Stimulated activated CD8-positive, alpha-beta memory T cell treated with anti-CD3 and anti-CD28 coated beads, Interleukin-7, amount 100 ng/mL, for 48 hours (primary cell): ENCODE measurements at places on chromosomes 1 and 21.
A peak's percentile ranks its signal among the peaks of the same experiment; 100 is the strongest.

DNA sequence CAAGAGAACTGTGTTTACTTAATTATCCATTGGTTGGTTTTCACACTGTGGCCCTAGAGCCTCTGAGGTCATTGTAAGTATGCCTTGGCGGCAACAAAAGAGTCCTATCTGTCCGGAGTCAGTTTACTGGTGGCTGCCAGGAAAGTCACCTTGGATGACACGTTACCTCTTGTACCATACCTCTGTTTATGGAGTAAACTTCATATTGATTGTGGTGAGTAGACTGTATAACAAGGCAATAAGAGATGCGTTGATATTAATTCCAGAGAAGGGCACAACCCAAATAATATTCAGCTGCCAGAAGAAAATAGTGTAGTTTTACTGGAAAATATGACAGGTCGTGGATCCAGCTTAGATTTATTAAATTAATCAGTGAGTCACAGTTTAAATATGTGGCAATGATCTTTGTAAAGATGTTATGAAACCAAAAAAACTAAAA is 20.4 kb upstream of the KIF14 start:
- DNase-seq: no peak

DNA sequence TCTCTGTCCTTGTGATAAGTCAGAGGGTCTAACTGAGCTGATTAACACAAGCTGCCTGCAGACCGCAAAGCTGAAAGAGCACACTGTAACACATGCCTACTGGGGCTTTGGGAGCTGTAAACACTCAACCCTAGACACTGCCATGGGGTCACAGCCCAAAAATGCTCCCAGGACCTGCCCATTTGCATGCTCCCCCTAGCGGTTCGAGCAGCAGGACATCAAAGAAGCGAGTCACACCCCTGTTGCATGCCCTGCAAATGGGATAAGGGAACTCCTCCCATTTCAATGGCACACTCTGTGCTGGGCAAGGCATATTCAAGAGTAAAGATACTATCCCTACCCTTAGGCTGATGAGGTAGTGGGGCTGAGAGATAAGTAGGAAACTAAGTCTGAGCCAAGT is 22.8 kb downstream of the LCE3E start:
- DNase-seq: no peak

GRCh38 chr1:47727051-47727696 is 270.0 kb downstream of the TRABD2B start:
- no peak for DNase-seq

DNA sequence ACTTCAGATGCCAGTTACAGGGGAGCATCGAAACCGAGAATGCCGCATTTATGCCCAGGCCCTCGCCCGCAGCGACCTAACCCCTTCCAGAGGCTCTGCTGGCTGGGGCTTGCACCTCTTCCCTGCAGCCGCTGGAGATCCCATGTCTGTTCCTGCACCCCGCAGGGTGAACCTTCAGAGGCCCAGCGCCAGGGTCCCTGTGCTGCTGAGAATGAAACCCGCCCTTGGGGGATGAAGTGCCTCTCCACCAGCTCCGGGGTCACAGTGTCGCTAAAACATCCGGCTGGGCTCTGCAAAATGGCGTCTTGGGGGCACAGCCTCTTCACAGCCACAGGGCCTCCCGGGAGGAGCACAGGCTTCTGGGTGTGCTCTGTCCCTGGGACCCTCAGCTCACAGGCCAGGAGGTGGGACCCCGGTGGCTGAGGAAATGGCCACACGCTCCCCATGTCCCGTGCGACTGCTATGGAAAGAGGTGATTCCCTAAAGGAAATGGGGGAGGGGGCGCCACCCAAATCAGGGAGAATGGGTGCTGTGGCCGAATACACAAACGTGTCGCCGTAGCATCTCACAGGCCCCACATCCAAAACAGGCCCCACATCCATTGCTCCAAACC is 39.9 kb upstream of the TSPEAR start:
- no peak for DNase-seq

GRCh38 chr1:13728091-13728715 is 28.2 kb downstream of the PRDM2 start:
- no peak for DNase-seq

- no peak for DNase-seq
Observed at GRCh38 chr1:223212441-223212840, 69.4 kb upstream of the TLR5 start.

- DNase-seq: no peak
Observed at GRCh38 chr1:234760303-234760723, 150.3 kb upstream of the IRF2BP2 start.

GRCh38 chr1:87252406-87252805 is 76.3 kb upstream of the LMO4 start:
- no peak for DNase-seq

- DNase-seq: no peak
Observed at GRCh38 chr1:151391079-151391563, 8.3 kb upstream of the PSMB4 start.

GRCh38 chr1:27332536-27333281 is 9.1 kb upstream of the SYTL1 start:
- no peak for DNase-seq

- DNase-seq: no peak
Observed at GRCh38 chr1:172941945-172942344, 108.8 kb downstream of the TNFSF18 start.

GRCh38 chr1:223224465-223224864 is 81.4 kb upstream of the TLR5 start:
- DNase-seq: no peak

DNA sequence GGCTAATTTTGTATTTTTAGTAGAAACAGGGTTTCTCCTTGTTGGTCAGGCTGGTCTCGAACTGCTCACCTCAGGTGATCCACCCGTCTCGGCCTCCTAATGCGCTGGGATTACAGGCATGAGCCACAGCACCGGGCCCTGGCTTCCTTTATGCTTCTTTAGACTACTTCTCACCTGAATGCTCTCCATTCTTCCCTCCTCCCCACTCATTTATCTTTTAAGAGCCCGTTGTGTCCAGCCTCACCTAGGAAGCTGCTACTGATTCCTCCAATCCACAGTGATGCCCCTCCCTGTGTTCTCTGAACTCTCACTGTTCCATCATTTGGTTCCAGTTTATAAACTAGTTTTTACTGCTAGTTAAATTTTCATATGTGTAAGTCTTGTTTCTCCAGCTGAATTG is 44.9 kb upstream of the NR5A2 start:
- DNase-seq: no peak

DNA sequence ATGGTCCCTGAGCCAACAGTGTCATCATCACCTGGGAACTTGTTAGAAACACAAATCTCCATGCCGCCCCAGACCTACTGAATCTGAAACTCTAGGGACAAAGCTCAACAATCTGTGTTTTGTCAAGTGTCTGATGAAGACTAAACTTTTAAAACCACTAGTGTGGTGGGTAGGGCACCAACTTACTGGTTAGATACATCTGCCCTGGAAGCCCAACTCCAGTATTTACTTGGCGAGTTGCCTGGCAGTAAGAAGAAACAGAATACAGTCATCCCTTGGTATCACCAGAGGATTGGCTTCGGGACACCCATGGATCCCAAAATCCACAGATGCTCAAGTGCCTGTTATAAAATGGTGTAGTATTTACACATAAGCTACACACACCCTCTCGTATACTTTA is 367.9 kb upstream of the DUSP10 start:
- DNase-seq: no peak

GRCh38 chr1:35398739-35399138 is 130.2 kb downstream of the ZMYM4 start:
- no peak for DNase-seq

DNA sequence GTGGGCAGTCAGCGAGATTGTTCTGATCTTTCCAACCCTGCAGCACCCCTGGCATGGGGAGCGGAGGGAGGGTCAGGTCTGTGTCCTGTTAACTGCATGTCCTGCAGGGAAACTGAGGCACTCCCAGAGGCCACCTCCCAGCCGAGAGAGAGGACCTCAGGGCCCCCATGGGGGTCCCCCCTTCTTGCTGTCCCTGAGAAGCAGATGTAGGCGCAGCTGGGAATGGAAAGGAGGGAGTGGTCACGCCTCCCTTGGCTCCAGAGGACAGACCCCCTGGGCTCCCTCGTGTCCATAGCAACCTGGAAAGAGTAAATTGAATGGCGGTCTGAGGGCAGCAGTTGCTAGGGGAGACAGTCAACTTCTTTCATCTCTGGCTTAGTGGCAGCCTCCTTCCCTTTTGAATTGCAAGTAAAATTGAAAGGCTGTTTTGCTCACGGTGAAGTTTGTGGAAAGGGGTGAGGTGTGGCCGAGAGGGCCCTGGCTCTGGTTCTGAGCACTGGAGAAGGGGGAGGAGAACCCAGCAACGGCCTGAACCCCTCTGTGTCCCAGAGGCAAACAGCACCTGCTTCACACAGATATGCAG is 4.9 kb downstream of the CROCC start:
- no peak for DNase-seq

GRCh38 chr1:205250699-205251098 is 23.0 kb downstream of the TMCC2 start:
- no peak for DNase-seq

- DNase-seq: peak; percentile 67
Observed at GRCh38 chr21:45554477-45555175, 12.4 kb upstream of the SLC19A1 start.

GRCh38 chr21:14880922-14881321 is 183.9 kb downstream of the NRIP1 start:
- no peak for DNase-seq

- no peak for DNase-seq
Observed at GRCh38 chr1:69246710-69247109, 321.0 kb upstream of the LRRC7 start.

DNA sequence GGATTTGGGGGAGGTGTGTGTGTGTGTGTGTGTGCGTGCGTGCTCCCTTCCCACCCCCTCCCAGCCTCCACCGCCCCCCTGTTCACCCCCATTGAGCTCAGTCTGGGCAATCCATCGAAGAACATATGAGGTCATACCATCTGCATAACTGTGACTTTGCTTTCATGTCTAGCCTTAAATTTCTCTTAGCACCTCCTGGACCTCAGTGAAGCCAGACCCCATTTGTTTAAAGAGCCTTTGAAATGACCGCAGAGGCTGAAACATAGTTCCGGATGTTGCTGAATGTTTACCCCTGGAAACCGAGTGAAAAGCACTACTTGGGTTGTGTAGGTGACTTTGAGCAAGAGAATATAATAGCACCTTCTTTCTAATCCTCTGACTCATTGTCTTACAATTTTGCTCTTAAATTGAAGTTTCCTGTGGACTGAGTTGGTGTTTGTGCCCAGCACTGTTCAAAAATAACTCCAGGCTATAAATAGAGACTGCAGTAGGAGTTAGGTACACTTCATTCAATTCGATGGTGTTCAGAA is 75.4 kb downstream of the UBE4B start:
- DNase-seq: no peak

DNA sequence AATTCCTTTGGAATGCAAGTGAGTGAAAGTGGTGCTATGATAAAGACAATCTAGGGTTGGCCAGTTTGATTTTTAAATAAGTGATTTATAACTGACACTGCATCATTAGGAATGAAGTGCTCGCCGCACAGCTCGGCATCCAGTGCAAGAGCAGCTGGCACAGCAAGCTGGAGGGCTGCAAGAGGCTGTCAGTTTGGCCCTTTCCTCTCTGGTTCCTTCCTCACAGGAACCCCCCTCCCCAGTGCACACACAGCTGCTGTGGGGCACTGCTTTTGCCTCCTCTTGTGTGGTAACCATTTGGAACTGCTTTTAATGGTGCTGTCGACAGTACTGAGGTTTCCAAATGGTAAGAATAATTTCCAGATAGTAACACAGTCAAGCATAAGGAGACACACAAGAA is 10.4 kb upstream of the BCAR3 start:
- no peak for DNase-seq

DNA sequence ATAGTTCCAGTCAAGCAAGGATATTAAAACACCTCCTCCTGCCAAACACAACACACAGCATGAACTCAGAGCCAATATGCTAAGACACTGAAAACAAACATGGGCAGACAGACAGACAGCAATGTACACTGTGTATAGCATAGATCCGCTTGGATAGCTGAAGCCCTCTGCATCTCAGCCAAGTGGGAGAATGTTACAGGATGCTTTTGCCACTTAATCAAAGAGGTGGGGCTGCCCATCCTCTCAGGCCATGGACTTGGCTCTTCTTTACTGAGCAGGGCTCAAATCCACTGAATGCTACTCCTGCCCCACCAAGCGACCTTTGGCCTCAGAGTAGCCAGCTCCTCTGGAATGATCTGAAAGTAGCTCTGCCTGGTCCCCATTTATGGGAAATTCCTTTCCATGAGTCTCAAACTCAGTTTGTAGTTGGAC is 64.7 kb upstream of the NGF start:
- no peak for DNase-seq

GRCh38 chr1:62335656-62336055 is 16.4 kb upstream of the KANK4 start:
- no peak for DNase-seq

DNA sequence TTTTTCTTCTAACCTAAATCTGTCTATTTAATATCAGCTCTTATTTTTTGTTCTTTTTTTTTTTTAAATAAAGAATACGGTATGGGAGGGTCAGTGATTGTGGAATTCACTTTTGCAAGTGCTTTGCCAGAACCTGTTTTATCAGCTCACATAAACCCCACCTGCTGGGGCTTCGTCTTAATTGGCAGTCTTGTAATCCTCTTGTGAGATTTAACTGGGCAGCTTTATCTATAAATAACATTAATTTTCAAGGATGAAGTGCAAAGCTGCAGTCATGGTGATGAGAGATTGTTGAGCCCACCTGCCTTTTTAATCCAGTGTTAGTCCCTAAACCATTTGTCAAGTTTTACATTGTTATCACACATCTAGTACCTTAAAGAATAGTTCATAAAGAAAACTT is 18.2 kb upstream of the PDC start:
- no peak for DNase-seq

DNA sequence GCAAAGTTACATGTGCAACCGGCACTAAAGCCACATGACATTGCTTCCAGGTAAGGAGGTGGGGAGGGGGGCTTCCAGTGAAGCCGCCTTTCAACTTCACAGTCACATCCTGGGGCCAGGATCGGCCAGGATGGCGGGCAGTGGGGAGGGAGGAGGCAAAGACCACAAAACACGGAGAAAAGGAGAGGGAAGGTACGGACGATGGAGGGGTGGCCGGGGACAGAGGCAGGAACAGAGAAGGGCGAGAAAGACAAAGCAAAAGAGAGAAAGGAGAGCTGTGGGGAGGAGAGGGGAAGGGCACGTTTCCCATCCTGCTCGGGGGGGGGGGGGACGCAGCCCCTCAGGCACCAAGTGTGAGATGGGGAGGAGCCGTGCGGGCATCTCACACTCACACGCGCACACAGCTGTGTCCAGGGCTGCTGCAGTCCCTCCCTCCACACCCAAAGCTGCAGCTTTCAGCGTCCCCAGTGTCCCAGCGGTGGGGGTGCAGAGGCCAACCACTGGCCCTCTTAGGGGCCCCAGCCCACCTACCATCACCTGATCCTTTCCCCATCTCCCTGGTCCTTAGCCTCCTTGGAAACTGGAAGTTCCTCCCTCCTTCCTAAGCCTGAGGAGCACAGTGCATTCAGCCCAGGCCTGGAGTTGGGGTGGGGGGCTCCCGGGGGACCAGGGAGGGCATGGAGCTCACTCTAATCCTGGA is 2.4 kb downstream of the SH2D5 start:
- no peak for DNase-seq
